ENCODE measurements at places on chromosomes 7 and 10.

DNA sequence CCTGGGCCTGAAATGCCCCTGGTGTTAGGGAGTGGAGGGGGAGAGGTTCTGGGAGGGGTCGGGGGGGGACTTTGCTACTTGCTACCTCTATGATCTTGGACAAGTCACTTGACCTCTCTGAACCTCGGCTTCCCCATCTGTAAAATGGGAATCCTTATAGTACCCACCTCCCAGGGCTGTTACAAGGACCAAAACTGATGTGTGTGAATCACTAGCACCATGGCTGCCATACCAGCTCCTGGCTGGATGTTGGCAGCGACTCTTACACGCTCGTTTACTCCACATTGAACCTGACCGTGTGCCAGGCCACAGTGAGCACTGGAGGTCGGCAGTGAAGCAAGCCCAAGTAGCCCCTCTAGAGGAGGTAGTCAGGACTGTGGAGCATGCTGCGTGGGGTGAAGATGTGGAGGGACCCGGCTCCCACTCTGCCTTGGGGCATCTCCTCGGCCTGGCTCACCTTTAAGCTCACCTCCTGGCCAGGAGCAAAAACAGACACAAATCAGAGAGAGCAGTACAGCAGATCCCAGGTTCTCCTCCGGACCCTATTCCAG lies 28.9 kb downstream of the PPIF start:
- DNase-seq: no peak

- DNase-seq: no peak
Observed at GRCh38 chr10:5871596-5871995, 18.1 kb downstream of the ANKRD16 start.

DNA sequence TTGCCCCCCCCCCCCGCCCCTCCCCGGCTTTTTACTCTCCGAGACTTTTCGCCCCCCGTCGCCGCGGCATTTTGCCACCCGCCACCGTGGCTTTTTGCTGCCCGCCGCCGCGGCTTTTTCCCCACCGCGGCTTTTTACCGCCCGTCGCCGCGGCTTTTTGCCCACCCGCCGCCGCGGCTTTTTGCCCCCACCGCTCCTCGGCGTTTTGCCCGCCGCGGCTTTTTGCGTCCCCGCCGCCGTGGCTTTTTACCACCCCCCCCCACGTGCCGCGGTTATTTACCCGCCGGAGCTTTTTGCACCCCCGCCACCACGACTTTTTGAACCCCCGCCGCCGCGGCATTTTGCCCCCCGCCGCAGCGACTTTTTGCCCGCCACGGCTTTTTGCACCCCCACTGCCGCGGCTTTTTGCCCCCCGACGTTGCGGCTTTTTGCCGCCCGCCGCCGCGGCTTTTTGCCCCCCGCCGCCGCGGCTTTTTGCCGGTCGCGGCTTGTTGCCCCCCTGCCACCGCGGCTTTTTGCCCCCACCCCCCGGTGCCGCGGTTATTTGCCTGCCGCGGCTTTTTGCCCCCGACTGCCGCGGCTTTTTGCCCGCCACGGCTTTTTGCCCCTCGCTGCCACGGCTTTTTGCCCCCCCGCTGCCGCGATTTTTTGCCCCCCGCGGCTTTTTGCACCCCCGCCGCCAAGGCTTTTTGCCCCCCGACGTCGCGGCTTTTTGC lies 461.1 kb downstream of the ZNF33B start:
- DNase-seq: no peak

DNA sequence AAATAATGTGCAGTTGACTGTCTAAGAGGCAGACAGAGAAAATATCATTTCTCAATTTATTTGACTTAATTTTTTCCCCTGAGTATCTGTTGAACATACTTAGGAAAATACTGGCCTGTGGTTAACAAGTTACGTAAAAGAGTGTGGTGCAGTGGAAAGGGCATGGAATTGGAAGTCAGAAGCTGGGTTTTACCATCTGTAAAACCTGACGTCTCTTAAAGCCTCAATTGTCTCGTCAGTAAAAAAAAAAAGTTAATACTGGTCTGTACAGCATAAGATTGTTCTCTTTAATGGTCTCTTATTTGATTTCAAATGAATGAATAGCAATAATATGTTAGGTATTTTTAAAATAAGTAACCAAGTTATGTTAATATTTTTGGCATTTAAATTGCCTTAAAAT lies 67.8 kb downstream of the PHTF2 start:
- DNase-seq: no peak

DNA sequence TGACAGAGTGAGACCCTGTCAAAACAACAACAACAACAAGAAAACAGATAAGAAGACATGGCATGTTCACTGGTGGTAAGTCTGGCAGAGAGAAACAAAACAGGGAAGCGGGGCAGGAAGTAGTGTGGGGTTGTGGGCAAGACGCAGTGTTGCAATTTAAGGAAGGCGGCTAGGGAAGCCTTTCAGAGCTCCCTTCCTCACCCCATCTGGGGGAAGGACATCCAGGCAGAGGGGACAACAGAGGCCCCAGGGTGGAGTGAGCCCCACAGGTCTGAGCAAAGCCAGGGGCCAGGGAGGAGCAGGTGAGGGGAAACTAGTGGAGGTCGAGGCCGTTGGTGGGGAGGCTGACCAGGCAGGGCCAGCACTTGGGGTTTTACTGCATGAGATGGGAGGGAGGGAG lies 16.8 kb downstream of the LAT2 start:
- no peak for DNase-seq

DNA sequence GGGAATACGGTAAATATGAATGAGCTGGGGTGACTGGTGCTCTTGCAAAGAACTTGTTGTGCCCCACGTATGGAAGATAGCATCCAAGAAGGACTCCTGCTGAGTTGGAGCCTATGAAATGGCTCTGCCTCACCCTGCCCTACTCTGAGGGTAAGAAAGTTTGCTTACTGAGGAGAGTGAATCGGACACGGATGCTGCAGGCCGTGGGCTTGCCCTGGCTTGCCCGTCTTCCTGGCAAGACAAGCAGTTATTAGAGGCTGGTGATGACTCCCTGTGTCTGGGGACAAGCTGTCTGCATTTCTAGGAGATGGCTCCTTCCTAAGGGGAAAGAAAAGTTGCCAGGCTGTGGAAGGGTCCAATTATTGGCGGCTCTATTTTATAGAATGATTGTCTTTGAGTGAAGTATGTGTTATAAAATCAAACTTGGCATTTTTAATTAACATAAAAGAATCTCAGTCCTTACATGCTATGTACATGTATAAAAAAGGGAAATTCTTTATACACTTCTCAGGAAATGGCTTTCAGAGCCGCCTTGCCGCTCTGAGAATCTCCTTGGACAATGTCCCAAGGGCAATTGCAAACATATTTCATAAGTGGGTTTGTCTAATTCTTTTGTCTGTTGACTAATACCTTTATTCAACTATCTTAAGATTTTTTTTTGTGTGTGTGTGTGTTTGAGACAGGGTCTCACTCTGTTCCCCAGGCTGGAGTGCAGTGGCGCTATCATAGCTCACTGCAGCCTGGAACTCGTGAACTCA lies 64.6 kb downstream of the CYP26A1 start:
- no peak for DNase-seq

GRCh38 chr7:39091774-39092173 lies 114.1 kb downstream of the POU6F2 start:
- no peak for DNase-seq

DNA sequence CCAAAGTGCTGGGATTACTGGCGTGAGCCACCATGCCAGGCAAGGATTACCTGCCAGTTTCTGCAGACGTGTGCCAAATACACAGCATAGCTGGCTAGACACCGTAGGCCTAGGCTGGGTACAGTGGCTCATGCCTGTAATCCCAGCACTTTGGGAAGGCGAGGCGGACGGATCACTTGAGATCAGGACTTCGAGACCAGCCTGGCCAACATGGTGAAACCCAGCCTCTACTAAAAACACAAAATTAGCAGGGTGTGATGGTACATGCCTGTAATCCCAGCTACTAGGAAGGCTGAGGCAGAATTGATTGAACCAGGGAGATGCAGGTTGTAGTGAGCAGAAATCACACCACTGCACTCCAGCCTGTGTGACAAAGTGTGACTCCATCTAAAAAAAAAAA lies 868 bp downstream of the RFC2 start:
- no peak for DNase-seq

All from AG09309 (cell line).